ENCODE measurements at places on chromosomes 5 and 9.

DNA sequence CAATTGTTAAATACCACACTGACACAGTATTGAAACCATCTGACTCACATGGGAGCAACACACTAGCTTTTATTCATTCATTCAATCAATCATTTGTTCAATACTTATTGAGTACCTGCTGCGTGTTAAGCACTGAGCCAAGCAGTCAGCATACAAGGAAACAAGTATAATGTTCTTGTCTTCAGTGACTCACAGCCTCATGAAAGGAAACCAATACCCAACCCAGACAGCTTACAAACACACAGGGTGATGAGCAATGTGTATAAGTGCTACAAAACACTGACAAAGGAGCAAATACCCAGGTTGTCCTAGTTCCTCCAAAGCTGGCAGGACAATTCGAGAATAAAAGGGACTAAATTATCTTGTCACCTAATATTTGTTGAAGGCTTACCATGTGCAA lies 67.6 kb upstream of the RASEF start:
- no peak for DNase-seq

GRCh38 chr9:107067739-107068416 lies 204.9 kb downstream of the ZNF462 start:
- no peak for DNase-seq

- no peak for DNase-seq
Observed at GRCh38 chr5:120452471-120452870, 11.6 kb upstream of the PRR16 start.

DNA sequence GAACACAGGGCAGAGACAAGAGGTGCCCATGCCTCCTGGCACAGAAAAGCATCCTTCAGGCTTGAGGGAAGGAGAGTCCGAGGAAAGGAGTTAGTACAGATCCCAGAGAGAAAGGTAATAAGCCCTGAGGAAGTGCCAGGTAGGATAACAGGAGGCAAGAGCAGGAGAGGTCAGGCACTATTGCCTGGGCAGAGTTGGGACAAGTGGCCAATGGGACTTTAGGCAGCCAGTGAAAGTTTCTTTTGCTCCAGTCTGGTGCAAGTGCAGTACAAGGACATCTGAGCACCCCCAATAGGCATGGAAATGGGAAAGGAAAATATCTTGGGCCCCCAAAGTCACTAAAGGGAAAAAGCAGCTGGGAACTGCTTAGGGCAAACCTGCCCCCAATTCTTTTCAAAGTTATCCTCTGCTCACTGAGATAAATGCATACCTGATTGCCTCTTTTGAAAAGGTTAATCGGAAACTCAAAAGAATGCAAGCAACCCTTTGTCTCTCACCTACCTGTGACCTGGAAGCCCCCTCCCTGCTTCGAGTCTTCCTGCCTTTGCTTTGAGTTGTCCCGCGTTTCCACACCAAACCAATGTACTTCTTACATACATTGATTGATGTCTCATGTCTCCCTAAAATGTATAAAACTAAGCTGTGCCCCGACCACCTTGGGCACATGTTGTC lies 46.5 kb downstream of the ELOVL7 start:
- no peak for DNase-seq

GRCh38 chr5:14685757-14686156 lies 21.2 kb downstream of the OTULIN start:
- DNase-seq, result peak; percentile 45

DNA sequence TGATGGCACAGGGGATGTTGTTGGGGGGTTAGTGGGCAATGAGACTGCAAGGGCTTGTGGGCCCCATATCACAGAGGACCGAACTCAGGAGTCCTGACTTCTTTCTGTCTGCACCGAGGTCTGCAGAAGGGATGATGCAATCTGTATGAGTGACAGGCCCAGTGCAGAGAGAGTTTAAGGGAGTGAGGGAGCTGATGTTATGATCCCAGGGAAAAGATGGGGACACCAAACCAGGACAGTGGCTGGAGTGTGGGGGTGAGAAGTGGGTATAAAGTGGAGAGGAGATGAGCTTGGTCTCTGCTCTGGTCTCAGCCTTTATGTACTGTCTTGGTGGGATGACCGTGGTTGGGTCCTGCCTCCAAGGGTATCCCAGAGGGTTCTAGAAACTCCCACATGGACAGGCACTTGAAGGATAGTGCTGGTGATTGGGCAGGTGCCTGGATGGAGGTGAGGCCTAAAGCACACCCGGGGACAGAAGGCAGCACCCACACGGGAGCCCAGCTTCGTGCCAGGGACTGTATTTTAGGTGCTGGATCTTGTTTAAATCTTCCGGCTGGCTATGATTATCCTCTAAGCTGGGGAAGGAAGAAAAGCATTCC lies 21.9 kb downstream of the GSN start:
- DNase-seq, result no peak

DNA sequence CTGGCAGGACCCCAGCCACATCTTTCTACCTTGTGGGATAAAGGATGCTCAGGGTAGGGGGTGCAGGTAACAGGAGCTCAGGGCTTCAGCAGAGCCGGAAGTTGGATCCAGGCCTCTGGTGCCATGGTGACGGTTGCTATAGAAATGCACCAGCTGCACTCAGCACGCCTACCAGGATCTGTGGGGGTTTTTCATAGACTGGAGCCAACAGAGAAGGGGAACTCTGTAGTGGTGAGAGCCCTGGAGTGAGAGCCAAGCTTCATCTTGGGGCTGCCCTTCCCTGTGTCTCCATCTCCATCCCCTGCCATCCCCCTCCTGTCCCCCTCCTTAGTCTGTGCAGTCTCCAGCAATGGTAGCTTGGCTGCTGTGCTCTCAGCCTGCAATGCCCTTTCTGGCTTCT lies 27.5 kb upstream of the BOD1 start:
- DNase-seq, result no peak

DNA sequence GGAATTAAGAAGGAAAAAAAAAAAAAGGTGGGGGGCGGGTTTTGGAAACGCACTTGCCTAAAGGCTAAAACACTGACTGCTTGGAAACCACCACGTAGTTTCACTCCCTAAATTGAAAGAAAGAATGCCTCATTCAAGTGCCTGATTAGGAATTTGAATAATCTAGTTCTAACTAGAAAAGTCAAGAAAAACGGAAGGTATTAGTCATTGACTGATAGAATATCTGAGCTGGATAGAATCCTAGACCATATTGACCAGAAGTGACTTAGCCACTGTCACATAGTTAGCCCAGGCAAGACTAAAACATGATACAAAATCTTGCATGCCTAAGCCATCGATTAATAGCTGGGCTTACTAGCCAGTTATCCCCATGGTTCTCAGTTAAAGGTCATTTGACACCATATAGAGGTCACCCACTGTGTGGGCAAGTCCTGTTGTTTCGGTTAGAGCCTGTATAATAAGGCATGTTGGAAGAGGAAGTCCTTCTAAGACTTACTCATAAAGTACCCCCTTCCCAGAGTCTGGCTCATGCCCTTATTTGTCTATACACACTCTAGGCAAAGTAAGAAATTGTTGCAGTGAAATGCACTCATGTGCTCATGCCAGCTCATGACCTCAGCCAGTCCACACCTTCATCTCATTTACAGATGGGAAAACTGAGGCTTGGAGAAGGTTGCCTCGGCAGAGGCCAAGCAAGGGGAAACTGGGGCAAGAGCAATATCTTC lies 40.2 kb downstream of the SH3RF2 start:
- no peak for DNase-seq

DNA sequence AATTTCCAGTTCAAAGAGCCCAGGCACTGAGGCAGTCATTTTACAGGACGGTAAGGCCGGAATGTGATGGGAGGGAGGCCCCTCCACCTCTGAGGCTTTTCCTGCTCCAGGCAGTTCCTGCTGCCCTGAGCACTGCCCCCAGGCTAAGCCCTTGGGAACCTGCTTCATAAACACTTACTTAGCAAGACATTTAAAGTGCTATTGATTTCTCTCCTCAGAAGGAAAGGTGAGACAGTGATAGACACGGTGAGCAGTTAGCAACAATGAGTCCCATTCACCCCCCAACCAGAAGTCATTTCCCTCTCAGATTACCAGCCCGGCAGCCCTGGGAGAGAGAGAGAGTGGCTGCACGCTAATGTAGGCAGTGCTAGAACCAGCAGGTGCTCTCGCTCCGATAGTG lies 462.5 kb downstream of the SPOCK1 start:
- no peak for DNase-seq

- DNase-seq, result no peak
Observed at GRCh38 chr9:128383007-128383753, 12.0 kb downstream of the URM1 start.

DNA sequence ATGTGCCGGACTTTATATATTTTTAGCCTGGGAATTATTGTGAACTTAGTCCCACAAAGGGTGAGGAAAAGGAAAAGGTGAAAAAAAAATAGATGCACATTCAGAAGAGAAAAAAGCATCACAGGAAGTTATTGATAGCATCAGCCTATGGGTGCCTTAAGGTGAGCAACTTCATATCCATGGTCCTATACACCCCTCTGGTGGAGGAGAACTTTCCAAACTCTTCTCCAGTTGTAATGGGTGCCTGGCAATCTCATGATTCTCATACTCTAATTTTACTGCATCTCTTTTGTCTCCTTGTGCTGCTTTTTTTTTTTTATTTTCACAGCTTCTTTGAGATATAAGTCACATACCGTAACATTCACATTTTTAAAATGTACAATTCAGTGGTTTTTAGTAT lies 107.4 kb downstream of the JAKMIP2 start:
- no peak for DNase-seq

GRCh38 chr5:157284458-157285212 lies 18.7 kb downstream of the CYFIP2 start:
- no peak for DNase-seq

DNA sequence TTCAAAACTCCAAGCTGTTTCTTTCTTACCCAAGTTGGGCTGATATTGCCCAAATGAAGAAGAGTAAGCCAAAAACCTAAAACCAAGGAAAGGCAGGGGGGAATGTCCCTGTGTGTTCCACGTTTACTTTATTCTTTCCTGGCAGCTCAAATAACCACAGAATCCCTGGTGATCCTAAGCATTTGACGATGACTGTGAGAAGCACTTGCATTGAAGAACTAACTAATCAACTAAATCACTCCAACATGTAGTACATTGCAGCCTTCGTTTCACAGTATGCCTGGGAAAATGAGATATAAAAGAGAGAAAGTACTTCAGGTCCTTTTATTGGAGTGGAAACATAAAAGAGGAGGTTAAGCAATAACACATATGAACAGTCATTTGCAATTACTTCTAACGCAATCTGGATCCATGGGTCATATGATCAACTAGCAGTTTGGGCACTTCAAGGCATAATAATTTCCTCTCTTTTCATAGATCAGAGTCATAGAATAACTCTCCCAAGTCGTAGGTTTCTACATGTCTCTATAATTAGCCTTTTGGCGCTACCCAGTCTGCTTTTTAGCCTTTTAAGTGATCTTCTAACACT lies 338.4 kb downstream of the TMEM167A start:
- no peak for DNase-seq

DNA sequence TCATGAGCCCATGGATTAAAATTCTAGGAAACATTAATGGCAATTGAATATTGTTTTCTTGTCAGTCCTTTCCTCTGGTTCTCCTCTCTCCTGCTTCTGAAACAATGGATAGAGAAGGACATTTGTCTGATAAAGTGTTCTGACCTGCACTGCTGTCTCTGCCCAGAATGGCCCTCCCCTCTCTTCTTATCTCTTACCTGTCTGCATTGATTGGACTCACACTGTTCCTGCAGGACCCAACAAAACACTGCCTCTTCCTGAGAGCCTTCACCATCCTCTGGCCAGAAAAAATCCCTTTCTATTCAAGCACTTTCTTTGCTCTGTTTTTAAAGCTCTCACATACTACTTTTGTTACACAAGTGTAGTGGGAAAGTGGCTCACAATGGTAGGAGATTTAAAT lies 143.8 kb upstream of the DHFR start:
- DNase-seq, result no peak

- DNase-seq, result no peak
Observed at GRCh38 chr5:158824241-158824882, 275.4 kb downstream of the EBF1 start.

DNA sequence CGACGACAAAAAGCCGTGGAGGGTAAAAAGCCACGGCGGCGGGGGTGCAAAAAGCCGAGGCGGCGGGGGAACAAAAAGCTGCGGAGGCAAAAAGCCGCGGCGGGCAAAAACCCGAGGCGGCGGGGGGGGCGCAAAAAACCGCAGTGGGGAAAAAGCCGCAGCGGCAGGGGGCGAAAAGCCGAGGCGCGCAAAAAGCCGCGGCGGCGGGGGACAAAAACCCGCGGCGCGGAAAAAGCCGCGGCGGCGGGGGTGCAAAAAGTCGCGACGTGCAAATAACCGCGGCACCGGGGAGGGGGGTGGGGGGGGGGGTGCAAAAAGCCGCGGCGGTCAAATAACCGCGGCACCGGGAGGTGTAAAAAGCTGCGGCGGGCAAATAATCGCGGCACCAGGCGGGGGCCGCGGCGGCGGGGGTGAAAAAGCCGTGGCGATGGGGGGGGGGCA lies 511.5 kb downstream of the FOXD4L5 start:
- no peak for DNase-seq

GRCh38 chr9:93022721-93023520 lies 35.6 kb upstream of the SUSD3 start:
- no peak for DNase-seq

DNA sequence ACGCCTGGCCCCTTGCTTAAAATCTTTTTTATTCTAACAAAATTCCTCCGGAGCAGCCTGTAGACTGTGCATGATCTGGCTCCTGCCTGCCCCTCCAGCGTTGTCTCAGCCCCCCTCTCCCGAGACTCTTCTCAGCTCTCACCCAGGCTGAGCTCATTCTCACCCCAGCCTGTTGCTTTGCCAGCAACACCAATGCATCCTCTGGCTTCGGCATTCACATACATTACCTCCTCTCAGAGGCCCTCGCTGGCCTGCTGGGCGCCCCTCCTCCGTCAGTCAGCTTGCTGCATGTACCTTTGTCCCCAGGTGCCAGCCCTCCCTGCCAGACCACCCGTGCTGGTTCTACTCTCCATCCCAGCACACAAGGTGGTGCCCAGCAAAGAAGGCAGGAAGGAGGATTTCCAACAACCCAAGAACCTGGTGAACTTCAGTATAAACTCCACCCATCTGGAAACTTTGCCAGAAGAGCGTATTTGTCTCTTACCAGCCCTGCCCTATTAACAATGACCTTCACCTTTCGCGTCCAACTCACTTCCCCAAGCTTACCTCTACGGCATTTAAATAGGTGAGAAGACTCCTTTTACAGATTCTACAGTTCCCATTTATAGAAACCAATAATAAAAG lies 35.0 kb downstream of the MYO10 start:
- no peak for DNase-seq

DNA sequence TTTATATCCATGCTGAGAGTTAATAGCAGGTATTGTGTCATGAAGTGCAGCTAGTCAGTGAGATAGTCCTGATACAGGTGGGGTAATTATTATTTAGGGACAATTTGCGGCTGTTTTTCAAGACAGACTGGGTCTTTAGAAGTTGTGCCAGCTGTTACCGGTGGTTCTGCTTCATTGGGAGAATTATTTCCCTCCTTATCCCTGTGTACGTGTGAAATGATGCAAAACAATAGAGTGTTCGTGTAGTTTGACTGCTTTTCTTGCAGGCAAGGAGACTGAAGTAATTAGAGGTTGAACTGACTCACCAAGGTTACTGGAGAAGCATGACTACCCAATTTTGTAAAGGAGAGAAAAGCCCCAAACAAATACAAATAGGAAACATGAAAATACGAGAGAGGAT lies 101.7 kb downstream of the ARRDC3 start:
- DNase-seq, result no peak

GRCh38 chr9:1938135-1938534 lies 77.0 kb upstream of the SMARCA2 start:
- DNase-seq, result no peak
